Foreskin fibroblast (primary cell): ENCODE measurements at places on chromosomes 2 and 18.

DNA sequence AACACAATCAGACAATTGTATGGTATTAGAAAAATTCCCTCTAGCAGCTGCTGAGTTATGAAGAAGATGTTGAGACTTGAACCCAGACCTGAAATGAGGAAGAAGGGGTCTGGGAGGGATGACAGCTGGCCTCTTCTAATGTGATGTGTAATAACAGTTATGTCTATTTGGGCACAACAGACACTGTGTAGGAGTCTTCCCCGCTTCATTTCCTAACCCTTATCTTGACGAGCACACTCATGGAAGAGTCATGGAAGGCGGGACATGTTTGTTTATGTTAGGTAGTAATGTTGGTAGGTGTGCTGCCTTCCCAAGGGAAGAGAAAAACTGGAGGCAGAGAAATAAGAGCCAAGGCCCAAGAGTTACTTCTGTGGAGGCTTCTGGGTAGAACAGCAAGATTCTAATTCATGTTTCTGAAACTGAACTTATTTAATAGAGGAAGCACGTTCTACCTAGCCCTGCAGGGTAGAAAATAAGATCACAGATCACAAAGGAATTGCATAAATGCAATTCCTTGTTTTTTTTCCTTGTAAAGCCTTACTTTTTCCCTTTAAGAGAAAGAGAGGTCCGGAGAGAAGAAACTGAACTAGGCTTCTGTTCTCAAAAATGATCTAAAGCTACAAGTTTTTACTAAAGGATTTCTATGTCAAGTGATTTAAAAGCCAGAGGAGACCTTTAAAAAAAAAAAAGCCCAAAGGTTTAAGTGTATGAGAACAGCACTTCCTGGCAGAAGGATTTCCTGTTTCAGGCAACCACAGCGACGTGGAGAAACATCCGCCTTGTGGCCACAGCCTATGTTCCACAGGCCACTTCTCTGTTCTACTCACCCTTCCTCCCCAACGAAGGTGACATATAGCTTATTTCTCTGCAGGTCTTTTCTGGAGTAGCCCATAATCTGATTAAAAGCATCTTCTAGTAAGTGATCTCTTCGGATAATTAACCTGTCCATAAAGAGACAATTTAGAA is 68.5 kb upstream of the STK17B start:
- peak; percentile 40 for DNase-seq

GRCh38 chr2:176137252-176137580 is 7.7 kb downstream of the HOXD8 start:
- no peak for DNase-seq

- no peak for DNase-seq
These were observed 212.5 kb upstream of the SMAD2 start for GRCh38 chr18:48142994-48143393.

- peak; percentile 84 for DNase-seq
These were observed 1.7 kb upstream of the MGAT5 start for GRCh38 chr2:134252092-134252750.

DNA sequence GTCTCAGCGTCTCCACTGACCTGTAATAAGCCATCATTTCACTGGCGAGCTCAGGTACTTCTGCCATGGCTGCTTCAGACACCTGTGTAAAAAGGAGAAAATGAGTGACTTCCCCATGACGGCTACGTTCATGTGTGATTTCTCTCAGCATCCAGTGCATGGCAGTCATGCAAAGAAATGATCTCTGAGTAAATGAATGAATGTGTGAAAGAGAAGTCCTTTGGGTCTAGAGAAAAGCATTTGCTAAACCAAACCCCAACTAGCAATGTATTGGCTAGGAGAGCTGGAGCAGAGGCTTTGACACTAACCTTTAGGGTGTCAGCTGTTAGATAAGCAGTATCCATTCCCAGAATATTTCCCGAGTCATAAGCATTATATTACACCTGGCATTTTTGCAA is 417 bp downstream of the IL1B start:
- DNase-seq, result no peak

- DNase-seq, result no peak
These were observed 54.7 kb downstream of the CCDC68 start for GRCh38 chr18:54904581-54904980.

DNA sequence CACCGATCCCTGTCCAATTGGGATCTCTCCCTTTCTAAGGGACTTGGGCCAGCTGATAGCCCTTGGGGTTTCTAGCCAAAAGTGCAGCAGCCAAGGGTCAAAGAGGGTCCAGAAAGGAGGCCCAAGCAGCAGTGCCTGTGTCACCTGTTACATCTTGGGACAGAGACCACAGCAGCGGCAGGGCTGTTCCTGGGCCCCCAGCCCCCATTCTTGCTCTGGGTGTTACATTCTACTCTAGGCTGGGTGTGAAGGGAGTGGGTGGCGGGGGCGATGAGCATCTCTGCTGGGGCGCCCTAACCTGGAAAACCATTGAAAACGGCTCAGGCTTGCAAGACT is 1.2 kb downstream of the PAX3 start:
- DNase-seq, result no peak

DNA sequence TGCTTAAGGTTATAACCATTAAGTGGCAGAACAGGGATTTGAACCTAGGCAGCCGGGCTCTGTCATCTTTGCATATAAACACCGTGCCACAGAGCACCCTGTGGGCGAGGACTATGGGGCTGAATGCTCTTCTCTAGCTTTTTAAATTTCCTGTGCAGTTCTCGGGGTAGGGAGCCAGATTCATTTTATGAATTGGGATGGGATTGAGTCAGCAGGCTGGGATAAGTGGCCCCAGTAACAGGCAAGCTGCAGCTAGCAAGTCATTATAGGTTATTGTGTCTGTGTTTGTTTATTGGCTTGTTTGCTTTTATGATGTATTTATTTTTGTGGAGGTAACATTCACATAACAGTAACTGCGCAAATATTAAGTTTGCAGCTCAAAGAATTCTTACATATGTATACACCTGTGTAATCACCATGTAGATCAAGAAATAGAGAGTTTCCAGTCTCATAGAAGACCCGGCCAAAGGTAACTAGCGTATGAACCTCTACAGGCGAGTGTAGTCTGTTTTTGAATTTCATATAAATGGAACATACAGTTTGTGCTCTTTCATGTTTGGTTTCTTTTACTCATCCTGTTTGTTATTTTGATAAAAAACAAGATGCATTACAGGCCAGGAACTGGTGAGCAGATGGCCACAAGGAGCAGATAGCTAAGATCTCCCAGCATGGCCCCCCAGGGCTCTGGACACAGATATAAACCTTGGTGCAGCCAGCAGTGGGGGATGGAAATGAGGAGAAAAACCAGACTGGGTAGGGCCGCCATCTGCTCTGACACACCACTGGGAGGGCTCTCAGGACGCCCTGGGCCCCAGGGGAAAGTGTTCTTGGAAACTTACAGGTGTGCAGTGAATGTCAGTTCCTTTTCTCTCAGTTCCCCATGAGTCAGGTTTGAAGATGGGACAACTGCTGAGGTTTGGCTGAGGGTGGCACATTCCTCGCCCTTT is 49.2 kb upstream of the GPR155 start:
- DNase-seq, result no peak
